ENCODE measurements at places on chromosomes 1 and 21.

DNA sequence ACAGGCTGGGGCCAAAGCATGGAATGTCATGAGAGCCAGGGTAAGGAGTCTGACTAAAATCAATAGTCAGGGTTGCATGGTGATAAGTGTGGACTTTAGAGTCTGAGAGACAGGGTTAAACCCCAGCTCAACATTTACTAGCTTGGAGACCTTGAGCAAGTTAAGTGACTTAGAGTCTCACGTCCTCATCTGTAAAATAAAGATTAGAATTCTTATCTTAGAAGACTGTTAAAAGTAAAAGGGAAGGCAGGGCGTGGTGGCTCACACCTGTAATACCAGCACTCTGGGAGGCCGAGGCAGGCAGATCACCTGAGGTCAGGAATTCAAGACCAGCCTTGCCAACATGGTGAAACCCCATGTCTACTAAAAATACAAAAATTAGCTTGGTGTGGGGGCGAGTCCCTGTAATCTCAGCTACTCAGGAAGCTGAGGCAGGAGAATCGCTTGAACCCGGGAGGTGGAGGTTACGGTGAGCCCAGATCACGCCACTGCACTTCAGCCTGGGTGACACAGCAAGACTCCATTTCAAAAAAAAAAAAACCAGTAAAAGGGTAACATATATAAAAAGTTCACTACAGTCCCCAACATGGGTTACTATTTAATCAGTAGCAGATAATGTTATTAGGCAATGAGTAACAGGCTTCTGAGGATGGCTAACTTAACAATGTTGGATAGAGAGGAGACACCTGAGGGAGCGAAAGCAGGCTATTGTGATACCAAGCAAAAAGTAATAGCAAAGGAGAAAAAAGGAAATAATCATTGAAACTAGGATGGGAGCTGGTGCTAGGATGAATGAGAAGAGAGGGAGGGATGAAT, 20.8 kb downstream of the TMCO1 start:
- DNase-seq, result no peak

DNA sequence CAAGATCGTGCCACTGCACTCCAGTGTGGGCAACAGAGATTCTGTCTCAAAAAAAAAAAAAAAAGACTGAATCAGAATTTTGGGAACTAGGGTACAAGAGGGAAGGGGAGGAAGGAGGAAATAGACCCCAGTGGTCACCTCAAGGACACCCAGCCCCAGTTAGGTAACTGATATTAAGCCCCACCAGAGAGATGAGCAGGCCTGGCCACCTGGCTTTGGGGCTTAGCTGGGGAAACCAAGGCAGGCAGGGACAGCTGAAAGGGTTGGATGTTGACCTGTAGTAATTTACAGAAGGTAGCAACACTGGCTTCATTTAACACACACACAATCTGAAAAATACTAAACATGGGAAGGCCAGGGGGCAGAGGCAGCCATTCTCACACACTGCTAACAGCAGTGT, 5.2 kb upstream of the C1orf122 start:
- DNase-seq, result no peak

DNA sequence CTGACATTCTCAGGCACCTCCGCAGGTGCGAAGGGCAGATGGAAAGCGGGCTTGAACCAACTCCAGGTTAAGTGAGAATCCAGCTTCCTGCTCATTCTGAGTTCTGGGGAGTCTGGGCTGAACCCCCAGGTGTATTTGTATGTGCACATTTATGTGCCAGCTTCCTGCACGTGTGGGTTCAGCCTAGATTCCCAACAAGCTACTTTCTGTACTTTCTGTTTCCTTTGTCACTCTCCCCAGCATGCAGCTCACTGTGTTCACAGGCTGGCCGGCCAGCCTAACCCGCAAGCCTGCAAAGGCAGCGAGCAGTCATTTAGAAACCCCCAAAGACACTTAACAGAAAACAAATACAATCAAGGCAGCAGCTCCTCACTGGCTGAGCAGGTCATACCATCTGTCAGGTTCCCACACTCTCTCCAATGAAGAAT, 1.3 kb upstream of the IL19 start:
- DNase-seq, result no peak

GRCh38 chr1:59482986-59483385, 186.1 kb downstream of the FGGY start:
- no peak for DNase-seq

GRCh38 chr1:235941876-235942624, 75.3 kb upstream of the LYST start:
- no peak for DNase-seq

GRCh38 chr1:68229650-68230483, 2.5 kb downstream of the WLS start:
- no peak for DNase-seq

GRCh38 chr1:168084396-168085231, 52.1 kb downstream of the GPR161 start:
- DNase-seq, result no peak

GRCh38 chr1:199834711-199835110, 192.8 kb upstream of the NR5A2 start:
- DNase-seq, result no peak

GRCh38 chr1:115052454-115053083, 22.9 kb downstream of the TSHB start:
- DNase-seq, result no peak

DNA sequence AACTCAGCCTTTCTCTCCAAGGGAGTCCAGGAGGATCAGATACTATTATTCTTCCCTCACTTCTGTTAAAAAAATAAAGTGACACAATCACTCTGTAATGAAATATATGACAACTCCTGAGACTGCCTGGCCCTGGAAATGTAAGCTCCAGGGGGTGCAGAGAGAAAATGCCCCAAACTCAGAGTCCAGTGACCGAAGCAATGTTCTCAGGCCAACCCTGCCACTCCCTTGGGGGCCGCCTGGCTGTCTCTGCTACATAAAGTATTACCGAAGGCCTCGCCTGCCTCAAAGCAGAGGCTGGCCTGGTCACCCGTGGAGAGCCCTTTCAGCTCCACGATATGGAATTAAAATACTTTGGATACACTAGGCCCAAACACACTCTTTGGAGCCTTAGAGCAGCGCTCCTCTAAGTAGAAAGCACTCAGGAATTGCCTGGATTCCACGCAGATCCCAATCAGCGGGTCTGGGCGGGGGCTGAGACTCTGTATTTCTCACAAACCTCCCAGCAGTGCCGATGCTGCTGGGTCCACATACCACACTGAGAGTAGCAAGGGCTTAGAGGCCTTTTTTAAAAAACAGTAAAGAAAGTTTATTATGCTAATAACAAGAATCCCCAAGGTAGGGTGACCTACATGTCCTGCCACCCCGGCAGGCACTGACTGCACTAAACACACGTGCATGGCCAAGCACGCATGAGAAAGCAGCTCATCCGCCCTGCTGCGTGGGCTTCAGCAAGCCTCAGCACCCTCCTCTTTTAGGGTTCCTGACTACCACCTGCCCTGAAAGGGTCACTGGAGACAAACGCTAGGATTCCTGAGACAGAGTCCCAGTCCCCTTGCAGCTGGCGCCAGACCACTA, 31.1 kb downstream of the TMCO4 start:
- no peak for DNase-seq

GRCh38 chr1:168728473-168729404, at the start of gene DPT:
Gene DPT, minus strand, starts transcription at chr1:168729206. Its CDS starts 32 bp downstream, at chr1:168729174.
- DNase-seq, result no peak

DNA sequence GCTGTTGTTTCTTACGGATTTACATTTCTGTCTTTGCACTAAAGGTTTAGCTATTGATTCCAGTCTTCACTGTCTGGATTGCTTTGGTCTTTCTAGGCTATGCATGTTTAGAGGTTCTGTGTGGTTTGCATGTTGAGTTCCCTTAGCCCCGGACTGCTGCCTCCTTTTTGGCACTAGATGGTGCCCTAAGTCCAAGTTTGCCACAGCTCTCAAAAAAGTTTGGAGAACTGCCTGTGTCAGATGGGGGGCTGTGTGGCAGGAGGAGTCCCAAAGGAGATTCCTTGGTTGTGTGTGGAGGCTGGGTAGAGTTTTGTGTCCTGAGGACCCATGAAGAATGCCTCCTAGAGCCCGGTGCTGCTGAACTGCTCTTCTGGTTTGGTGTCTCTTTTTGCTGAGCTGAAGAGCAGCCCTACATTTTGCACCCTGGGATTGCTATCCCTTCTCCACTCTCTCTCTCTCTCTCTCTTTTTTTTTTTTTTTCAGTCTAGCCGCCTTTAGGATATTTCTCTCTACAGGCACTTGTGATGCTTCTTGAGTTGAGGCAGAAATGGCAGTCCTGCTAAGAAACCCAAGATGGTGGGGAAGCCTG, 74.4 kb downstream of the PTGS2 start:
- no peak for DNase-seq

- DNase-seq, result no peak
These were observed 32.9 kb upstream of the SNX27 start for GRCh38 chr1:151578941-151579340.

DNA sequence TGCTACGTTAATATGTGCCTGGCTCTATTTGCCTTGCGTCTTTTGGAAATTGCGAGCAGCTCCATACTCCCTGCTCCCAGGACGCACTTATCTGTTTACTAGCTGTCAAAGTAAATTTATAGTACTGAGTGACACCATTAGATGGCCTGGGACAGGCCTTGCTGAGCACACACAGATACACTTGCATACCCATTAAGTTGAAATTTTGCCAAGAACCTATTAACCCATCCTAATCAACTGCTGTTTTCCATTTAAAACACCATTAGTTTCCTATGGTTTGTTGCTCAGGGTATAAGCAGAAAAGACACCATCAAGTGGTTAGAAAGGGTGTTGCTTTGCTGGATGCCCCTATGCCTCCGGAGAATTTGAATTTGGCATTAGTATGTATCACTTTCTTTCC, 187.3 kb downstream of the SLC44A5 start:
- no peak for DNase-seq

- no peak for DNase-seq
These were observed 169.3 kb upstream of the ZP4 start for GRCh38 chr1:238060061-238060460.

DNA sequence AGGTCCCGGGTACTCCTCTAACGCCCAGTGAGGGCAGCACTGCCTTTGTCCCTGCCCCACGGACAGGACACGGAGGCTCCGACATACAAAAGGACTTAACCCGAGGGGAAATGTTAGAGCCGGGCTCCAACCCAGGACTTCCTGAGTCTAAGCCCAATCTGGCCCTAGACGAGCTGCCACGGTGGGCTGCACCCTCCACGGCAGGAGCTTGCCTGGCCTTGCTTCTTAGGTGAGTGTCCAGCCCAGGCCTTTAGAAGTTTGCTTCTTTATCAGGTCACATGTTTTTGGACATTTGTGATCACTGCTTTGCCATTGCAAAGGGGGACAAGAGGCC, 11.0 kb upstream of the TMEM200B start:
- no peak for DNase-seq

DNA sequence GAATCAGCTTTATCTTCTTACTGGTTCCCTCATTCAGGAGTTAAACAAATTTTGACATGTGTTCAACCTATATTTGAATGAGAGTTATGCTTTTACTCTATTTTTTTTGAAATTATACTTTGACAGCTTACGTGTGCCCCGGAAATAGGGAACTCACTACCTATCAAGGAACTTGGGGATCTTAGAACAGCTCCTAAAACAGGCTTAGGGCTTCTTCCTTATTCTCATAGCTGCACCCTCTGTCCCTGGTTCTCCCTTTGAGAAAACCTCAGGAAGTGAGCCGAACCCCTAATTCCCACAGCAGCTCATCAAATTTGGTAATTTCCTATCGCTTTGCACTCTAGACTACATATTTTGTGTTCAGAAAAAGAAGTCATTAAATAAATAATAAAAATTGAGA, 81.2 kb upstream of the RUNX3 start:
- no peak for DNase-seq

DNA sequence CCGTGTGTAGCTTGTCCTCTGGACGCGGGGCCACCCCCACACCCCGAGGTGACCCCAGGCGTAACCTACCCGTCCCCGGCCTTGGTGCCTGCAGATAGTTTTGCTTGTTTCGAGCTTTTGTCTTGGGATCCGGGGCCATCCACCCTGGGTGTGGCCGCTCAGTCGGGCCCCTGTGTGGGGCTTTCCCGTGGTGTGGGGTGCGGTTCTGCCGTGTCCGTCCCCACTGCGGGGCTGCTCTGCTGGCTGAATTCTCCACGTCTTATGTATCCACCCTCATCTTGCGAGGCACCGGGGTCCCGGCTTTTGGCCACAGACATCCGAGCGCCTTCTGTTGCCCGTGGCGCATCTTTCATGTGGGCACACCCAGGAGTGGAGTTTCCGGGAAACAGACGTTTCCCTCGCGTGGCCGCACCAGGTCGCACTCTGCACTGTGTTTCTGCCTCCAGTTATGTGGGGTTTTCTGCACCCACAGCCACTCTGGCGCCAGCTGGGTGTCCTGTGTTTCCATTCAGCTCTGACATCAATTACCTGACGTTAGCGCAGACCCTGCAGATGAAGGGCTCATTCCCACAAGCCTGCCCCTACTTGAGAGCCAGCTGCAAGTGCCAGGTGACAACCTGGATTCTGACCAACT, 64.9 kb downstream of the PRKCZ start:
- no peak for DNase-seq

- no peak for DNase-seq
These were observed 128.3 kb downstream of the ELAVL4 start for GRCh38 chr1:50237056-50237455.

DNA sequence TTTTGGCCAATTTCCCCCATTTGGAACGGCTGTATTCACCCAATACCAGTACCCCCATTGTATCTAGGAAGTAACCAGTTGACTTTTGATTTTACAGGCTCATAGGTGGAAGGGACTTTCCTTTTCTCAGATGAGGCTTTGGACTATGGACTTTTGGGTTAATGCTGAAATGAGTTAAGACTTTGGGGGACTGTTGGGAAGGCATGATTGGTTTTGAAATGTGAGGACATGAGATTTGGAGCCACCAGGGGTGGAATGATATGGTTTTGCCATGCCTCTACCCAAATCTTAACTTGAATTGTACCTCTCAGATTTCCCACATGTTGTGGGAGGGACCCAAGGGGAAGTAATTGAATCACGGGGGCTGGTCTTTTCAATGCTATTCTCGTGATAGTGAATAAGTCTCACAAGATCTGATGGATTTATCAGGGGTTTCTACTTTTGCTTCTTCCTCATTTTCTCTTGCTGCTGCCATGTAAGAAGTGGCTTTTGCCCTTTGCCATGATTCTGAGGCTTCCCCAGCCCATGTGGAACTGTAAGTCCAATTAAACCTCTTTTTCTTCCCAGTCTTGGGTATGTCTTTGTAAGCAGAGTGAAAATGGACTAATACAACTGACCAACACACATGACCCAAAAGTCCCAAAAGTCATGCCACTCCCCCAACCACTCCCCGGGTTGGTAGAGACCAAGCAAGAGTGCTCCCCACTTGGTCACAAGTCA, 35.4 kb upstream of the ZNF496 start:
- DNase-seq, result no peak

- no peak for DNase-seq
These were observed 15.5 kb upstream of the PSMG1 start for GRCh38 chr21:39198800-39199199.

DNA sequence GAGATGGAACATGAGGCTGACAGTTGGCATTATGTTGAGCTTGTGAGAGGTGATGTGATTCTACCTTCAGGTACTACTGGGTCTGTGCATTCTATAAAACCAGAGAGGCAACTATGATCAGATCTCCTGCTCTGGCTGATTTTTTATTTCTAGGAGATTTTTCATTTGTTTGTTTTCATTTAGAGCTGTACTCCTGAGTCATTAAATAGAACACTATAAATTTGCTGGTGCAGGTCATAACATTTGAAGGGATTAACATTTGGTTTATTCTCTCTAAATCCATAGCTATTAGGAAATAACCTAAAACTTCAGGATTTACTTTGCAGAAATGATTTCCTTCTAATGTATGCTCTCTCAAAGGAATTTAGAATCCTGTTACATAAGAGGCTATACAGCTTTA, 42.9 kb downstream of the MAGI3 start:
- no peak for DNase-seq

GRCh38 chr1:209041927-209042326, 541.6 kb upstream of the CAMK1G start:
- no peak for DNase-seq
